Endodermal cell (in vitro differentiated cells): ENCODE measurements at places on chromosomes 16 and 17. TPM values are rescaled to one million over a fixed set of nuclear protein-coding genes. Genes with fewer than 3 reads are reported as not detected.

- no peaks in the 10 kb centered on the region for H3K27me3 ChIP-seq
- H3K4me1 ChIP-seq, result no peaks in the 10 kb centered on the region
- no peak for DNase-seq
- H3K4me3 ChIP-seq, result no peak overlapping the region
These were observed 17.1 kb downstream of the MYO1C start for GRCh38 chr17:1475321-1475854.

DNA sequence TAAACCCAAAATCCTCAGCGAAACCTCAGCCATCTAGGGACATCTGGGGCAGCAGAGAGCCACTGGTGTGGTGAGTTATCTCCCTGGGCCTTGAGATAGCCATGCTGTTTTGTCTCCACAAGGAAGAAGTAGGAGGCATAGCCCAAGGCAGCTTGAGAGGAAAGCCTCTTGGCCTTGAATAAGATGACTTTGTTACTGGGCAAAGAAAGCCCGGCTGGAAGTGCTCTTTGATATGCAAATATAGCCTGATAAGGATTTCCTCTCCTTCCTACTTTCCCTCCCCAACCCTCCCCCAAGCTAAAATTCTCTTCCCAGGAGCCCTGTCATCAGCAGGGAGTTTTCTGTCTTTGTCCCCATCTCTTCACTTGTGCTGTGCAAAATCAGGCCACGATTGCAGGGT lies 694.4 kb downstream of the MAF start:
- H3K4me3 ChIP-seq, result no peak overlapping the region
- H3K27me3 ChIP-seq, result no peaks in the 10 kb centered on the region
- H3K27ac ChIP-seq, result no peak overlapping the region
- H3K36me3 ChIP-seq, result no peaks in the 10 kb centered on the region

DNA sequence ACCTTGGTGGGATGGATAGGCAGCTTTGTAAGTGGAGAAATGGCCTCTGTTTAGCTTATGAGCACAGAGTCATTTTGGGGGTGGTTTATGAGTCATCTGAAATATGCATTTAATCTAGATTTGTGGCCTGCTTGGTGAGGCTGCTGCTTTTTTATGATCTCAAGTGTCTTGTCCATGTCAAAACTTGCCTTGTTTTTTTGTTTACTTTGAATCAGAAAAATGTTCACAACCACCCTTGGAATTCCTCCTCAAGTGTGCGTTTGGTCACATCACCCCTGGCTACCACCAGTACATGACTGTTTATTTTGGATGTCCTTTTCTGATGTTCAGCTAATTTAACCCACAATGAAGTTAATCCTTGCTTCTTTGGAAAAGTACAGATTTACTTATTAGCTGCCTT lies 64.6 kb downstream of the FTO start:
- DNase-seq, result no peak
- no peaks in the 10 kb centered on the region for H3K36me3 ChIP-seq
- H3K4me1 ChIP-seq, result no peaks in the 10 kb centered on the region
- no peak overlapping the region for H3K4me3 ChIP-seq
- H3K27me3 ChIP-seq, result no peaks in the 10 kb centered on the region
- no peak overlapping the region for H3K27ac ChIP-seq

- no peak for DNase-seq
- H3K36me3 ChIP-seq, result no peaks in the 10 kb centered on the region
- H3K27me3 ChIP-seq, result no peaks in the 10 kb centered on the region
- no peaks in the 10 kb centered on the region for H3K4me1 ChIP-seq
- H3K4me3 ChIP-seq, result no peak overlapping the region
These were observed 118.2 kb upstream of the KCNJ18 start for GRCh38 chr17:21573961-21574610.

GRCh38 chr16:14628806-14629611 lies 1.1 kb downstream of the PARN start:
- DNase-seq, result no peak
- H3K27ac ChIP-seq, result peak overlapping the region; percentile 88
- no peaks in the 10 kb centered on the region for H3K4me1 ChIP-seq
- no peaks in the 10 kb centered on the region for H3K27me3 ChIP-seq
- peaks cover 45% of the 10 kb centered on the region for H3K36me3 ChIP-seq
- peak overlapping the region; percentile 95 for H3K4me3 ChIP-seq

- no peak for DNase-seq
- H3K27me3 ChIP-seq, result no peaks in the 10 kb centered on the region
- H3K4me3 ChIP-seq, result no peak overlapping the region
- H3K36me3 ChIP-seq, result no peaks in the 10 kb centered on the region
These were observed 1.6 kb upstream of the IGFALS start for GRCh38 chr16:1794908-1795666.

DNA sequence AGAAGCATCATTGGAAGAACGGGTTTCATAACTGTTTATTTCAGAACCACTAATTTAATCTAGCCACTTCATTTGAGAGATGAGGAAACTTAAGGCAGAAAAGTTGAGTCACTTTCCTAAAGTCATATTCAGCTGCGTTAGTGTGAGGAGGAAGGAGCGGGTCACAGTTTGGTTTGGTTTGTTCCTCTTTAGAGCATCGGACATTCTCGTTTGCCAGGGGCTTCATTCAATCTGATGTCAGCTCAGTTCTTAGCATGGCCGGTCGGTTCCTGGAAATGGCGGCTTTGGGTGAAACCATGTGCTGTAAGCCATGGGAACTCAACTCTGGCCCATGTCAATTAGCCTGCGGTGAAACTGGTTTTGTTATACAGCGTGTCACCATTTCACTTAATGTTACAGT lies 186.5 kb downstream of the LGALS9B start:
- H3K27ac ChIP-seq, result no peak overlapping the region
- DNase-seq, result no peak
- H3K4me1 ChIP-seq, result no peaks in the 10 kb centered on the region

GLTPD2 gene
- 1.4 to 2.4 TPM (median 1.6 TPM) in 3 replicates for total RNA-seq

TBC1D28 gene
- total RNA-seq, result 0.19 TPM in 1 of 3 replicates, not detected in the others

SMTNL2 gene
- total RNA-seq, result 0.46 to 1.2 TPM (median 0.51 TPM) in 3 replicates

CKLF gene
- total RNA-seq, result 22.5 and 23.1 TPM in 2 replicates

NACA2 gene
- not detected in 3 replicates for total RNA-seq

PRSS33 gene
- total RNA-seq, result 0.35 TPM in 1 of 2 replicates, not detected in the other
